Pulmonary artery endothelial cell (primary cell): ENCODE measurements at places on chromosomes 1 and 21.
A peak's percentile ranks its signal among the peaks of the same experiment; 100 is the strongest.

GRCh38 chr1:54375712-54376429 is 30.3 kb downstream of the SSBP3 start:
- no peak for DNase-seq

DNA sequence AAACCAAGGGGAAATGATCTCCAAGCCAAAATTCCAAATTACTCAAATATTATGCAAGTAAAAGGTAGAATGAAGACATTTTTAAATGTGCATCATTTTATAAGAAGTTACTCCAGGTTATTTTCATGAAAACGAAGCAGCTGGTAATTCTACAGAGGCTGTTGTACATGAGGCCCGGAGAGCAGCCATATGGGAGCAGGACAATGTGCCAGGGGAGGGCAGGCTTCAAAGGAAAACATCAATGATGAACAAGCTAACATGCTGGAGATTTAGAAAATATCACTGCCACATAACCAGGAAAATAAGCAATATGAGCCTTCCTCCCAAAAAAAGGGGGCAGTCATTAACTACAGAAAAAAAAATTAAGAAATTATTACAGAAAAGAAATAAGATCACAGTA is 109.1 kb downstream of the TIAM1 start:
- DNase-seq = no peak

GRCh38 chr1:117278531-117278930 is 67.8 kb upstream of the VTCN1 start:
- DNase-seq = no peak

GRCh38 chr21:34890724-34891612 is 158.1 kb downstream of the RUNX1 start:
- DNase-seq = no peak

GRCh38 chr1:47565676-47566075 is 127.8 kb downstream of the FOXD2 start:
- no peak for DNase-seq

DNA sequence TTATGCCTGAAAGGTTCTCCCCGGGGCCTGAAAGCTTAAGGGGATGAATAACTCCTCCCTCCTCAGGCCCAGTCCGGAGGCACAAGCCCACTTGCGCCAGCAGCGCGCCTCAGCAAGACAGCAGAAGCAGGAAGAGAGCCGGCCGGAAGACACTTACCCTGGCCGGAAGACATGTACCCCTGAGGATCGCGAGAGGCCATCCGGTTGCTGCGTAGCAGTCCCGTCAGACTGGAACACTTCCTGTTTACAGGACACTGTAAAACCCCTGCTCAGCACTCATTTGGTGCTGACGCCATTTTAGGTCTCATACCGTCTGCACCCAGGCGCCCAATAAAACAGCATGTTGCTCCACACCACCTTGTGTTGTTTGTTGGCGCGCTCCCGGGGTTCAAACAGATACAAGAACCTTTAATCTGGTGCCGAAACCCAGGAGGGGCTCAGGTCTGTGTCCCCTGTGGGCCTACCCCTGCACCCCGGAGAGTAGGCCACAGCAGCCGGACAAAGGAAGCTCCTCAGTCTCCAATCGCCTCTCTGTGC is 30.3 kb downstream of the VN1R5 start:
- no peak for DNase-seq

DNA sequence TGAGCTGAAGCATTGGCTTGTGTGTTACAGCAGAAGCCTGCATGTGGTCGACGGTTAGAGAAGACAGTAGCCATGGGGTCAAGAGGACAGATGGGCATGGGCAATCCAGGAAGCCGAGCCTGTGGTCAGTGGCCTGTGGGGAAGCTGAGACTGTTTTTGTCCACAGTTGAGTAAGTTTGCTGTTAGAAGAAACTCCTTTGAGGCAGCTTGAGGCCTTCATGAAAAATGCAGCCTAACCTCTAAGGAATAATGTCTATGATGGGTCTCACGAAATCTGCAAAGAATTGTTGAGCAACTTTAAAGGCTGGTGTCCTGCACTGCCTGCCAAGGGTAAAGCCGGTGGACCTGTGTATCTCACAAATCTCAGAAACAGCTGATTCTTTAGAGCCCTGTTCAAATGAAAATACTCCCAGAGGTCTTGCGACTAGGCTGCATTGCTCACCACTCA is 322.4 kb downstream of the SETD4 start:
- no peak for DNase-seq

DNA sequence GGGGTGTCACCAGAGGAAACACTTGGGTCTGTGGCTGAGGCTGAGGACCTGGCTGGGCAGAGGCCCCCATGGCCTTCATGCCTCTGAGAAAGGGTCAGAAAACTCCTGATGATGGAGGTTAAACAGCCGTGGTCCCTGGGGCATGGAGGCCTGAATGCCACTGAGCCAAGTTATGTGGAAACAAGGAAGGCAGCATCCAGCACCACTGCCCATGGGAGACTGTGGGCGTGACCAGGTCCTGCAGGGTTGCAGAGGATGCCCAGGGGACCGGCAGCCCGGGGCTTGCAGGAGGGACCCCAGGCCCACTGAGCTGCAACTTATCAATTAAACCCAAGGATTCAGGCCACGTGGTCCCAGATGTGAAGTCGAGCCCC is 18.9 kb upstream of the COL6A2 start:
- no peak for DNase-seq

- DNase-seq = no peak
These were observed 9.8 kb upstream of the KDM4A start for GRCh38 chr1:43639976-43640794.

GRCh38 chr1:41396084-41396483 is 34.9 kb downstream of the FOXO6 start:
- DNase-seq = no peak

GRCh38 chr1:200379432-200379757 is 30.4 kb downstream of the ZNF281 start:
- no peak for DNase-seq

DNA sequence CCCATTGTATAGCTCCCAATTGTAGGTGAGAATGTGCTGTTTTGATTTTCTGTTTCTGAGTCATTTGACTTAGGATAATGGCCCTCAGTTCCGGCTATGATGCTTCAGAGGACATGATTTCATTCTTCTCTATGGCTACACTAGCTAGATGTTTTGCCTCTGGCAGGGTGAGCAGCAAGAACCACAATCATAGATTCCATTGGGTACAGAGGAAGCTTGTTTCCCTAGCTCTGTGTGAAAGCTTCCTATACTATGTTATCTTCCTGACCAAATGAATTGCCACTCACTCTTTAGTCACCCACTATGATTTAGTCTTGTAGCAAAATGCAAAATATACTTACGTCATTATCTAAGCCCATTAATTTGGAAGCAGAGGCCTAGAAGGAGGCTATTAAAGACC is 616.3 kb downstream of the PLA2G4A start:
- DNase-seq = no peak

- peak; percentile 40 for DNase-seq
These were observed 18.1 kb upstream of the PGD start for GRCh38 chr1:10380594-10381275.

- no peak for DNase-seq
These were observed 320.2 kb downstream of the PDE4B start for GRCh38 chr1:66112744-66113400.

DNA sequence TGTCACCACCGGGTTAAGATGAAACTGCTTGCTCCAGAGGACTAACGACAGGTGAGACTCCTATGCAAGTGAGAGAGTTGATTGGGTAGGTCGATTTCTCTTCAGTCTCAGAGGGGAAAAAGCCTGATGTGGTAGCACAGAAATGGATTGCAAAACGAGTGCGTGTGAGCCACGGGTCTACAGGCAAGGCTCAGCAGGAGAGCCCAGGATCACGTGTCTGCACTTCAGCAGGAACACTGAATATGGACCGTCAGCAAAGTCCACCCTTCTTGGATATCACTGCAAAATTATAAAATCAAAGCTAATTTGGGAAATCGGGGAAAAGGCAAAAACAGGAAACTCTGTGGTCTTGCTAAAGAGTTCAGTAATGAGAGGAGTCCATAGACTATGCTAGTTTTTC is 107.7 kb upstream of the ZNF648 start:
- no peak for DNase-seq

- DNase-seq = no peak
These were observed 9.1 kb downstream of the SNIP1 start for GRCh38 chr1:37545019-37545418.

- peak; percentile 8 for DNase-seq
These were observed 22.8 kb downstream of the LHX4 start for GRCh38 chr1:180252638-180253536.

- DNase-seq = no peak
These were observed 48.4 kb upstream of the EDARADD start for GRCh38 chr1:236345728-236346127.

GRCh38 chr1:240663169-240663879 is 51.4 kb upstream of the GREM2 start:
- DNase-seq = no peak

- no peak for DNase-seq
These were observed 435.4 kb downstream of the PTPRU start for GRCh38 chr1:29671446-29672356.

DNA sequence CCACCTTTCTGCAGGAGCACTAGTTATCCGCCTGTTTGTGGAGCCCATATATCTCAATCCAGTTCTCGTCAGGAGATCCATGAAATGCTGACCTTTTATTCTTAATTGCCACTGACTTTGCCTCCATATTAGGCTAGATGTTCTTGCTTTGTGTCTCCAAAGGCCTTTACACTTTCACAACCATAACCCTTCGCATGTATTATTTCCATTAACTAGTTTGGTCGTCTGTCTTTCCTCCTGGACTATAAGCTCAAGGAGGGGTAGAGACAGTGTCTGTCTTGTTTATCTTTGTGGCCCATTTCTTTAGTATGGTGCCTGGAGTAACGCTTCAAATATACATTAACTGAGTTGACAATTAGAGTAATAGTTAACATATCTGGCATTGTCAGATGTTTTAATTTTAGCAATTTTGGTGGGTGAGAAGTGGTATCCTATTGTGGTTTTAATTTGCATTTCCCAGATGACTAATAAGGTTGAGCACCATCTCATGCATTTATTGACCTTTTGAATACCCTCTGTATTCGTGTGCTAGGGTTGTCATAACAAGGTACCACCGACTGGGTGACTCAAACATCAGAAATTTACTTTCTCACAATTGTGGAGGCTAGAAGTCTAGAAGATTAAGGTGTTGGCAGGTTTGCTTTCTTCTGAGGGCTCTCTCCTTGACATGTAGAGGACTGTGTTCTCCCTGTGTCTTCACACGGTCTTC is 21.7 kb upstream of the IL12RB2 start:
- DNase-seq = no peak

DNA sequence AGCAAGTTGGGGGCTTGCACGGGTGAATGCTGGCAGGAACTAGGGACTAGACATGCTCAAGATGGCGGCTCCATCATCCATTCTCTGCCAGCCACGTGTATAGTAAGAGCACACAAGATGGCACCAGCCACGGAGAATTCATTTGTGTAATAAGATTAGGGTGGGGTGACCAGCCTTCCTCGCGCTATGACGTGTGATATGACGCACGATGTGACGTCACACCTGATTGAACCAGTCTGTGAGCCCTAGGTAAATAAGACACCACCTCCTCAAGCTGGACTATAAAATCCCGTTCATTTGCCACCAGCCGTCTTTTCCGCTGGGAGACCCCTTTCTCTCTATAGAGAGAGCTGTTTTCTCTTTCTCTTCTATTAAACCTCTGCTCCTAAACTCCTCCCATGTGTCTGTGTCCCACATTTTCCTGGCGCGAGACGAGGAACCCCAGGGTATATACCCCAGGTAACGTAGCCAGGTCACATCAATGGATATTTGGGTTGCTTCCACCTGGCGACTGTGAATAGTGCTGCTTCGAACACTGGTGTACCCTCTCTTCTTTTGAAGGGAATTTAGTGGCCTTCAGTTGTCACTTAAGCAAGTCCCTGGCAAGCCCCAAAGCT is 18.1 kb upstream of the COG2 start:
- DNase-seq = no peak
